ENCODE measurements at places on chromosomes 3 and 15.
A peak's percentile ranks its signal among the peaks of the same experiment; 100 is the strongest.

DNA sequence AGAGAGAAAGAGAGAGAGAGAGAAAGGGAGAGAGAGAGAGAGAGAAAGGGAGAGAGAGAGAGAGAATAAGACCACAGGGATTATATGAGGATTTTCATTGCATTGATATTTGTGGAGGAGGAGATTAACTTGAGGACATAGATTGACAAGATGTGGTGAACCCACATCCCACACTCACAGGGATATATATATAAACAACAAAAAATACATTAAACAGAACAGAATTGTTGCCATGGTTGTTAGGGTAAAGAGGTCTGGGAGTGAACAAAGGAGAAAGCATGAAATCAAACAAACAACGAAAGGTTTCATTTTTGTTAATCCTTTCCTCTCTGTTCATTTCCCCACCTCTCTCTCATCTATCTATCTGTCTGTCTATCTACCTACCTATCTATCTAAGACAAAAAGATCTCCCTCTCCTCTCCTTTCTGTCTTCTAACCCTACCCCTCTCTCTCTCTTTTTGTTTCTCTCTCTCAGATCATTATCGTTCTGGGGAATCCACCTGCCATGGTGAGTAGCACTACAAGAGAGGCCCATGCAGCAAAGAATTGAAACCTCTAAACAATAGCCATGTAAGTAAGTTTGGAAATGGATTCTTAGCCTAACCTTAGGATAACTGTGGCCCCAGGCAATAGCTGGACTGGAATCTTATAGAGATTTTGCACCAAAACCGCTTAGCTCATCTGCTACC is 280.9 kb downstream of the RAP2B start:
- no peak for DNase-seq

GRCh38 chr3:193564012-193564411 is 9.3 kb upstream of the ATP13A4 start:
- DNase-seq, result no peak

DNA sequence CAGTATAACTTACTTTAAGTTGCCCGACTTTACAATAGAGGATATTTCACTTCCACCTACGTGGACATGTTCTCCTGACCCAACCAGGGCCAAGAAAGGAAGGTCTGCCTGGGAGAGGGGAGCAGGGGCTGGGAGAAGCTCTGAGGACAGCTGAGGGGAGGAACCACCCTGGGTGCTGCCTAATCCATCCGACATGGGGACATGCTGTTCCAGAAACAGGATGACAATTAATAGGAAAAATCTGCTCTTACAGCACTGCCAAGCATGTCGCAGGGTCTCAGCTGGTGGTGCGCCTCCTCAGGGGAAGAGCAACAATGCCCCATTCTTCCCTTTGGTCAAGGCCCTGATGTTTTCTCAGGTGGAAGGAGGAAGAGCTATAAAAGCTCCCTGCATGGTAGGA is 132.3 kb downstream of the NTRK3 start:
- no peak for DNase-seq

- no peak for DNase-seq
These were observed 23.8 kb downstream of the MEX3B start for GRCh38 chr15:82021992-82022391.

- DNase-seq, result no peak
These were observed 101.3 kb downstream of the NUP210 start for GRCh38 chr3:13318626-13319470.

DNA sequence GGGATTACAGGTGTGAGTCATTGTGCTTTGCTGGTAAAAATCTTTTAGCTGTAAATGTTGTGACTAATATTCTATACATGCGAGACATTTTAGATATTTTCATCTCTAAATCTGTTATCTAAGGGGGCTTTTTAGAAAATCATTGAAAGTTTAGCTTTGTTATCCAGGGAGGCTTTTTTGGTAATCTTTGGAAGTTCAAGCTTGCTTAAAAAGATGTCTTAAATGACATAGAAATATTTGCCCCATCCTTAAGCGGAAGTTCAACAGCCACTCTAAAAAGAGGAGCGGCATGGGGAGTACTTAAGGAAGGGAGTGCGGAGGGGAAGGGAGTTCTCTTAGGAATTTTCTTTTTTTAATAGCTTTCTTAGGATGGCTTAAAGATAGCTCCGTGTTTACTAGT is 26.1 kb downstream of the DNAJC13 start:
- DNase-seq, result no peak

- DNase-seq, result no peak
These were observed 174.6 kb downstream of the KLHL25 start for GRCh38 chr15:85619992-85620689.

- DNase-seq, result no peak
These were observed 1.0 kb downstream of the TSC22D2 start for GRCh38 chr3:150409125-150409511.

DNA sequence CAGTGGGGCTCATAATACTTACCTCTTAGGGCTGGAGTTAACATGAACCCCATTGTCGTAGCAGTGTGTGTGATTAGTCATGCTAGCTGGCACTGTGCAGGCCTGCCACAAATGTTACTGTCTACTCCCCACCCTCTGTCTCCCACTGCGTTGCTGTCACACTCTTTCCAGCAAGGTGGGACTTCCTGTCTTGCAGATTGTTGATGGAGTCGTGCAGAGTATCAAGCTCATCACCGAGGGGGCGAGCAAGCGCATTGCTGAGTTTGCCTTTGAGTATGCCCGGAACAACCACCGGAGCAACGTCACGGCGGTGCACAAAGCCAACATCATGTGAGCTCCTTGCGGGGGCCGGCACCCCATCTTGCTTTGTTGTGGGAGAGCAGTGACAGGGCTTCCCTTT is 12.9 kb downstream of the IDH3A start:
- DNase-seq, result no peak

- no peak for DNase-seq
These were observed 30.2 kb downstream of the HEG1 start for GRCh38 chr3:125025642-125026041.

GRCh38 chr15:50543556-50543955 is 2.9 kb downstream of the USP50 start:
- no peak for DNase-seq

GRCh38 chr15:33934396-33934795 is 33.9 kb upstream of the CHRM5 start:
- DNase-seq, result no peak

DNA sequence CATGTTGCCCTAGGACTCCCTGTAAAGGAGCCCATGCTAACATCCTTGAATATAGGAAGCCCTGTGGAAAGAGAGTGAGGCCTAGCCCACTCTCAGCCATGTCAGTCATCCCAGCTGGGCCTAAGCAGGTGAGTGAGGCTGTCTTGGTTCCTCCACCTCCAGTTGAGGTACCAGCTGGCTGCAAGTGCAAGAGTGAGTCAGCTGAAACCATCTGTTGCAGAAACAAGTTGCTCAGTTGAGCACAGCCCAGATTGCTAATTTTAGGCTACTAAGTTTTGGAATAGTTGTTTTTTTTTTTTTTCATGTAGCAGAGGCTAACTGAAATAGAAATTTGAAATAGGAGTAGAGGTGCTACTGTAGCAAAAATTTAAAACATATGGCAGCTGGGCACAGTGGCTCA is 43.7 kb upstream of the ADPGK start:
- DNase-seq, result no peak

- peak; percentile 4 for DNase-seq
These were observed 296.8 kb downstream of the DOCK3 start for GRCh38 chr3:50971487-50971924.

DNA sequence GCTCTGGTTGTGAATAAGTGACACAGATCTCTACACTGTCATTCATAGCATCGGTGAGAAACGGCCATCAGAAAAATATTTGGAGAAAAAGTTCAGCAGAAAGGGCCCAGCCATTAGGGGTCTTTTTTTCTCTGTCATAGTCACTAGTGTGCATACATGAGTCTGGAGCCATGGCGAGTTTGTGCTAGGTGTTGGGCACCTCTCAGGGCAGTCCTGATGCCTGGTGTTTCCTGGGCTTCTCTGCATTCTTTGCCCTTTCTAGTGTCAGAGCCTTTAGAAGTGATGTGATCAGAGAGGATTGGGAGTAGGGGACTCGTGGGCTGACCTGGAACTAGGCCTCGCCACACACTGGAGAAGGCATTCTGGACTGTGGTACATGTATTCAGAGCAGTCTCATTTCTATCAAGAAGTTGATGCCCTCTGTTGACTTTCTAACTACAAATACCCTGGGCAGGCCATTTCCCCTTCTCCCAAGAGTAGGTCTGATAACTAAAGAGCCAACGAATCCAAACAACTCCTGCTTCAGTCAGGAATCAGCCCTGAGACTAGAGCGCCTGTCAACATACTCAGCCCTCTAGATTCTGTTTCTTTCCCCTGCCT is 1.6 kb downstream of the KY start:
- no peak for DNase-seq

DNA sequence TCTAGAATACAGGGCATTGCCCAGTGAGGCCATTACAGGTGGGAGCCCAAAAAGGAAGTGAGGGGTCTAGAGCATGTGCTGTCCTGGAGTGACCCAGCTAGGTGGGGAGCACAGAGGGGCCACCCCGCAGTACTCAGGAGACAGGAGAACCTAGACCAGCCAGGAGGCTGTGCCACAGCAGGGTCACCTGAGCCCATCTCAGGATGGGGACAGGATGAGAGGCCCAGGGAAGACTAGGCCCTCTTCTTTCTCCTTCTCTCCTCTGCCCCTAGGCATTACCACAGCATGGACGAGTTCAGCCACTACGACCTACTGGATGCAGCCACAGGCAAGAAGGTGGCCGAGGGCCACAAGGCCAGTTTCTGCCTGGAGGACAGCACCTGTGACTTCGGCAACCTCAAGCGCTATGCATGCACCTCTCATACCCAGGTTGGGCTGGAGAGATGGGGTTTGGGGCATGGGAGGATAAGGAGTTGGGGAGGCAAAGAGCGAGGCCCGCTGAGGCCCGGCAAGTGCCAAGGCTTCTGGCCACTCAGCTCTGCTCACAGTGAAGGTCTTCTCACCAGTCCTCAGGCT is 20.6 kb downstream of the LOXL1 start:
- no peak for DNase-seq

- no peak for DNase-seq
These were observed 200.2 kb upstream of the GOLGA6L4 start for GRCh38 chr15:84035399-84035766.

- DNase-seq, result no peak
These were observed 24.8 kb downstream of the KPNA4 start for GRCh38 chr3:160540551-160540950.

GRCh38 chr15:89781055-89781454 is 4.9 kb downstream of the MESP2 start:
- no peak for DNase-seq

GRCh38 chr15:58240191-58240932 is 102.2 kb downstream of the AQP9 start:
- DNase-seq, result no peak

DNA sequence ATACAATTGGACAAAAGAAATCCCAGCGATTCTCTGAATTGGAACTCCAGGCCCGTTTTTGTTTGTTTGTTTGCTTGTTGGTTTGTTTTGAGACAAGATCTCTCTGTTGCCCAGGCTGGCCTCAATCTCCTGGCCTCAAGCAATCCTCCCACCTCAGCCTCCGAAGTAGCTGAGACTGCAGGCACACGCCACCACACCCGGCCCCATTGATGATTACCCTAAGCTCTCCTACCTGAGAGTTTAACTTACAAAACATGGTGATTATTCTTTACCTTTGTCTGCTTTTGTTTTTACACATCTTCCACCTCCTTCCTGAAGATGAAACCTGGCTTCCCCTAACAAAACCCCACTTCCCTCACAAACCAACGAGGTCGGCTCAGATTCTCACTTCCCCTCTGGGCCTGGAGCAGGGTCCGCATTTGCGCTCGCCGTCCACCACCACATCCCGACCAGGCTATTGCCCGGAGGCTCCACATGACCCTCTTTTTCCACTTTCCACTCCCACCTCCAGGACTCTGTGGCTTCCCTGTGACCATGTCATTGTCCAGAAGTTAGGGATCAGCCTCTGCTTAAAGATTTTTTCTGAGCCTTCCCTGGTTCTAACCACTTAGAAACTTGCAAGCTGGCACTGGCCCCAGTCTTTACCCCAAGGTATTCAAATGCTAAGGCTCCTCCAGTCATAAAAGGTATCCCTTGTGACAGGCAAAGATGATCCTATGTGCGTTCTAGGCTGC is 14.8 kb downstream of the KLHL6 start:
- DNase-seq, result no peak

DNA sequence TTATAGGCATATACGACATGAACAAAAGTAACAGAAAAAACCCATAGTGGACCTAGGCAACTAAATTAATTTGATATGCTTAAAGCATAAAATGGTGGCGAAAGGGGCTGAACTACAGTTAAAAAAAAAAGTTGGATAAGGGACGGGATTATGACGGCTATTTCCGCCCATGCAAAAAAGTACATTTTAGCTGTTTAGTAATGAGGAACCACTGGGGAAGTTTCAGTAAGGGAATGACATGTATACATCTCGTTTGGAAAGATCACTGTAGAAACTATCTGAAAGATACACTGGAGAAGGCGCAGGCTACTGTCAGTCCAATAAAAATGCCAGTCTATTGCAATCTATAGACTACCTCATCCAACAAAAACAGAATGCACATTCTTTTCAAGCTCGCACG is 65.6 kb downstream of the ZNF148 start:
- no peak for DNase-seq

GRCh38 chr3:102741105-102741504 is 306.3 kb downstream of the ZPLD1 start:
- DNase-seq, result no peak

DNA sequence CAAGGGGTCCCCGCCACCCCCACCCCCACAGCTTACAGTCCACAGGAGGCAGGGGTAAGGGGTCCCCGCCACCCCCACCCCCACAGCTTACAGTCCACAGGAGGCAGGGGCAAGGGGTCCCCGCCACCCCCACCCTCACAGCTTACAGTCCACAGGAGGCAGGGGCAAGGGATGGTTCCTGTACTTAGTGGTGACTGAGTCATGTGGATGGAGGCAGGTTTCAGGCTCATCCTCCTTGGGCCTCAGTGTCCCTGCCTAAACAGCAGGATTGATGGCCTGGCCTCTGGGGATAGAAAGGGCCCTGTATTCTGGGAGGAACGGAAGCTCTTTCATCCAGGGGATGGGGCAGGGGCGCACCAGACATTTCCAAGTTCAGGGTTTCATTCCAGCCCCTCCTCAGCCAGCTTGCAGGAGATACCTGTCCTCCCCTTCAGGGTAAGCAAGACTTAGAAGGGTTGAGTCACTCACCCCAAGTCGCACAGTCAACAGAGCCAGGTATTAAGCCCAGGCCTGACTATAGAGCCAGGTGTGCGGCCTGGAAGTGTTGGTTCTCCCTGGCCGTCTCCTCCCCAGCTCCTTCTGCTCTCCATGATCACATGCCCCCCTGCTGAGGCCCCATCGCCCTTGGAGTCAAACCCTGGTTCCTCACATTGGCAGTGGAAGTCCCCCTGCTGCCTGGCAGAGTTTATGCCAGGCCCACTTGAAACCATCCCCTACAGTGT is 12.5 kb downstream of the CSK start:
- DNase-seq, result no peak

DNA sequence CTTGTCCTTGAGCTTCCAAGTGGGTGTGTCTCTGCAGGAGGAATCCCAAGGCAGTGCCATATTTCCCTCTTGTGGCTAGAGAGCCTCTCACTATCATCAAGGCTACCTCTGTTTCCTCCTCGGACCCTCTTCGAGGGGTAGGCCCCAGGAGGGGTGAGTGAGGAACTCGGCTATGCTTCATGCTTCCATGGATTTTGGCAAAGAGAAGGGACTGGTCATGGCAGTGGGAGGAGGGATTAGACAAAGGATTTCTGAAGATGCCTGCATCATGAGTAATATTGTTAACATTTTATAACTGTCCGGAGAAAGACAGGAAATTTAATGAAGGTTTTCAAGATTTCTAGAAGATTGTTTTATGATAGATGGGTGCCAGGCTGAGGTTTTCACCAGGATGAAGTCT is 241.5 kb downstream of the CLSTN2 start:
- no peak for DNase-seq

GRCh38 chr3:71805199-71805598 is 20.3 kb upstream of the PROK2 start:
- no peak for DNase-seq
